ENCODE measurements at places on chromosomes 5 and 9.

DNA sequence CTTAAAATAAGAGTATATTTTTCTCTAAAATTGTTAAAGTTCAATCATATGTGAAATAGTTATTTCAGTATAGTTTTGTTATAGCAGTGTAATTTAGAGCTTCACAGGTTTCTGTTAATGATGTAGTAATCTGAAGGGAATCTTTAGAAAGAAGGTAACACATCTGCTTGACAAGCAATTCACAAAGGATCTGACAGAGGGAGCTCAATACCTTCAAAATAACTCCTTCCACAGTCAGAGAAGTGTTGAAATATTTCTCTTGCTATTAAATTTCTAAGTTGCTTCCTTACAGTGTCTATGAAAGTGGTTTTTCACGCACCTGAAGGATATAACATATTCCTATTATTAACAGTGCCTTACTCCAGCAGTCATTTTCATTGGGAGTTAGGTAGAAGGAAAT is 44.9 kb downstream of the SLC25A51 start:
- DNase-seq, result no peak

DNA sequence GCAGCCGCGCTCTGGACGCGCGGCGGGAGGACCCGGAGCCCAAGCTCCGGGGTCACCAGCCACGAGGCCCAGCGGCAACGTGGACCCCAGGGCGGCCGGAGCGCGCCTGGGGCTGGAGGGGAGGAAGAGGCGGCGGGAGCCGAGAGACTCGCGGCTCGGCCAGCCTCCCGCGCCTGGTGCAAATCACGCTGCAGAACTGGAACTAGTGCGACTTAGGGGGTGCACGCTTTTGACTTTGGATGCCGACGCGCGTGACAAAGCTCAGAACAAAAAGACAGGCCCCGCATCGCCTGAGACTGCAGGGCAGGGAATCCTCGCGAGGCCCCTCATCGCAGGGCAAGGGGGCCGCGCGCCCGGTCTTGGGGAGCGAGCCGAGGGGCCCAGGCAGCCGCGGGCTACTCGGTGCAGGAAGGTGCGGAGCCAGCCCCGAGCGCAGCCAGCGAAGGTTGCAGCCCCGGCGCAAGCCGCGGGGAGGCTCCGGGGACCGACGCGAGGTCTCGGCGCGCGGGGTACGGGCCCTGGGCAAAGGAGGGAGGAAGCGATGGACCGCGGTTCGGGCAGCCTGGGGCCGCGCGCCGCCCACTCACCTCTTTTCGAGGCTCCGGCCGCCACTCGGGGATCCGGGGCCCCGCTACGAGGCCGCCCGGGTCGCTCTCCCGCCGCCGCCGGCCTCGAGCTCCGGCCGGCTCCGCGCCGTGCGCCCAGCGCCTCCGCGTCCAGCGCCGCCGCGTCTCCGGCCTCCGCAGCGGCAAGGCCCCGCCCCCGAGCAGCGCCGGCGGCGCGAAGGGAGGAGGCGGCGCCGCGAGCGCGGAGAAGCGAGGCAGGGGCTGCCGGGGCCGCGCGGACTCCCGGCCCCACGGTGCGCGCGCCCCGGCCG is at the start of gene GOLM1:
TSS of gene GOLM1 (minus strand) at position 735 of the 877 bp plus-strand sequence. CDS start 20,238 bp downstream, outside the sequence.
- no peak for DNase-seq

- no peak for DNase-seq
Measured at GRCh38 chr5:180084638-180085561, 13.3 kb upstream of the RNF130 start.

- no peak for DNase-seq
Measured at GRCh38 chr9:86639899-86640379, 285.7 kb upstream of the TUT7 start.

DNA sequence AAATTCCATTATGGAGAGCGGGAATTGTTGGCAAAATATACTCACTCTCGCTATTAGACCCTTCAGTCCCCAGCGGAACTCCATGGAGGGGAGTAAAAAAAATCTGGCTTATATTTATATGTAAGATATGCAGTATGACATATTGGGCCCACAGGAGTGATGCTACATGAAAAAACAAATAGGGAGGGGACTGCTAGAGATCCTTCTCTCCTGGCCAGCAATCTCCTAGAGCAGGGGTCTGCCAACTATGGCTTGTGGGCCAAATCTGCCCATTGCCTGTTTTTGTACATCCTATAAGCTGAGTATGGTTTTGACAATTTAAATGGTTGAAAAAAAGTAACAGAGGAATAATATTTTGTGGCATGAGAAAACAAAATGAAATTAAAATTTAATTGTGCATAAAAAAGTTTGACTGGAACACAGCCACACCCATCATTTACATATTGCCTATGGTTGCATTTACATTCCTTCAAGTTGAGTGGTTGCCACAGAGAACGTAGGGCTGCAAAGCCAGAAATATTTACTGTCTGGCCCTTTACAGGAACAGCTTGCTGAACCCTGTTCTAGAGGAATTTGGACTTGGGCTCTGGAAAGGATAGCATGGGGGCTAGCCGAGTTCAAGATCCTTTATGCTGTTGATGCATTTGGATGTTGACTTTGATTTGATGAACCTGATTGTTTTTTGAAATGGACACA is 197.3 kb upstream of the CLINT1 start:
- DNase-seq, result no peak

- no peak for DNase-seq
Measured at GRCh38 chr5:57280853-57281252, 107.0 kb downstream of the GPBP1 start.

DNA sequence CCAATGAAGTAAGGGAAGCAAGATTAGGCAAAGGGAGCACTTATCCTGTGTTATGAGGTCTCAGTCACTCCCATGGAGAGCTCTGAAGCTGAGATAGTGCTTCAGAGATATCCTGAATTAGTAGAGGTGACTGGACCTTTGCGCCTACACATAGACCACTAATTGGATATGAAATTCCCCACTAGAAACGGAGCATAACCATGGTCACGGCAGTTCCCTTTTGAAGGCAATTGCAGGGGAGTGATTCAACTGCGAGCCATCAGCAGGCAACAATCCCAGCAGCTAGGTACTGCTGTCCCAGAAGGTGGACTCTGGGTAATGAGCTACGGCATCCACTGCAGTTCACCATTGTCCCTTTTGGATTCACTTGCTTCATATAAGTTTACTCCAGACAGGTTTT is 267.7 kb upstream of the RASA1 start:
- DNase-seq, result no peak

GRCh38 chr9:129241725-129242124 is 63.7 kb upstream of the IER5L start:
- DNase-seq, result no peak

DNA sequence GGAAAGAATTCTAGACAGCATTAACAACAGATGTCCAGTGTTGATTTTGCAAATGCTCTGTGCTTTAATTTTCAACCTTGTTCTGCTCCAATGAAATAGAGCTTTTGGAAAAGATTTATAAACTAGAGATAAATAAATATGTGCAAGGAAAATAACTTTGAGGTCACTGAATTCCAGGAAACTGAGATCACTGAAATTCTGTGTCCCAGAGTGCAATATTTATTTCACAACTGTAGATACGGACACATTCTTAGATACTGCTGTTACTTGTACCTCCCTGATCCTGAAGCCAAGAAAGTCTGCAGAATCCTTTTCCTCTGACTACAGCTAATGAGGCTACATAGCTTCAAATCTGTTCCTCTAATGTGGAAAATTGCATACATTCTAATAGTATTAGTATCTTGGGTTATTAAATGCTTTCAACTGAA is 222.9 kb downstream of the DOCK8 start:
- DNase-seq, result no peak

DNA sequence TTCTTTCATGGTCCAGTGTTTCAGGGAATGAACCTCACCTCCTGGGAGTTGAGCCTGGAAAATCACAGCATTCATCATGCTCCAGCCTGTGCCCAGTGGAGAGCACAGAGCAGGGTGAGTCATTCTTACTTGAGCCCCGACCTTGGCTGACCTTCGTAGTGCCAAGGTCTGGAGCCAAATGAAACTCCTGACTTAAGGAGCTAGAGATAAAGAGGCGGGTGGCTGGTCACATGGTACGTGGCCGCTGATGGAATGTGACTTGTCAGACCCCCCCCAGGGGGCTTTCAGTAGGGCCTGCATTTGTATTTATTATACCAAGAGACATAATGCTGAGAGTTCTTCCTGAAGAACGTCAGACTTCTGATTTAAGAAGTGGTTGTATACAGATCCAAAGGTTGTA is 15.0 kb upstream of the PIP5K1B start:
- DNase-seq, result no peak

GRCh38 chr5:67493676-67494075 is 297.1 kb upstream of the CD180 start:
- DNase-seq, result no peak

GRCh38 chr9:90821697-90822096 is 20.1 kb downstream of the SYK start:
- no peak for DNase-seq
